ENCODE measurements at places on chromosomes 4 and X.

- DNase-seq: peak; percentile 47
Measured at GRCh38 chr4:185839194-185839712, 27.3 kb upstream of the SORBS2 start.

DNA sequence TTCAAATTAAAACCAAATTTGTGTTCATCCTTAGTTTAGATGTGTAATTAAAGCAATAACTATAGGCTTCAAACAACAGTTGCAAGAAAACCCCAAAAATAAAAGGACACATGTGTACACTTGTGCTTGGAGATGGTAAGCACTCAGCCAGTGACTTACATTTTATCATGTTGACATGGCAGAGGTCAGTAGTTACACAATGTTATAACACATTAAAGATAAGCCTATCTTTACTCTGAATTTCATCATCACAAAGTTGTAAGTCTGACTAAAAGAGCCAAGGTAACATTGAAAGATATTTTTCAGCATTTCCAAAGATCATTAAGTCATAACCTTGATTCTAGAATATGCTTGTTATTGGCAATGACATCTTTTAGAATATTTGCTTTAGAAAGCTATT lies 98.5 kb upstream of the PNPLA4 start:
- DNase-seq: no peak

DNA sequence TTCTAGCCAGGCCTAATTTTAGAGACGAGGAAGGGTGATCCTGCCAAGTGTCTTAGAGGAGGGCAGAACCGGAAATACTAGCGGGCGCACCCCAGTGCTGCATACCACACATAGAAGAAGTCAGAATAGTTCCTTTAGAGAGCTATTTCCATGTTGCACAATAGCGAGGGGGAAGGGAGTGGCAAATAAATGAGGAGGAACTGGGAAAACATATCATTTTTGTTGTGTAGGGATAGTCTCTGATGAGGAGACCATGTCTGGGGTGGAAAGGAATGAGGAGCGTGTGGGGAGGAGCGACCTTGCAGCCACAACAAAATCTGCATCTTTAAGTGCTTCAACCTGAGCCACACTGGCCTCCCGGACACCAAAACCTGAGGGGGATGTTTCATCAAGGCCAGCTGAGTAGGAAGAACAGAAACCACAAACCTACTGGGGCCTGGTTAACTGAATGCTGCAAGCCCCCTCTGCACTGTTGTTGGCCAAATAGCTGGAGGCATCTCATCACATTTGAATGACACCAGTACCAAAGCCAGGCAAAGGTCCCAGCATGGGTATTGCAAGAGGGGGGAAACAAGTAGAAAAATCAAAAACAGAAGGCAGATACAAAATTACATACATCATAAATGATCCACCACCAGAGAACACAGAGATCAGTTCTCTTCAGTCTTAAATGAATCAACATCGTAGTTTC lies 26.7 kb upstream of the C1QTNF7 start:
- DNase-seq: no peak

- DNase-seq: peak; percentile 43
Measured at GRCh38 chrX:13223868-13224567, 95.8 kb downstream of the ATXN3L start.

GRCh38 chr4:140901736-140902336 lies 145.7 kb upstream of the TBC1D9 start:
- DNase-seq: no peak

DNA sequence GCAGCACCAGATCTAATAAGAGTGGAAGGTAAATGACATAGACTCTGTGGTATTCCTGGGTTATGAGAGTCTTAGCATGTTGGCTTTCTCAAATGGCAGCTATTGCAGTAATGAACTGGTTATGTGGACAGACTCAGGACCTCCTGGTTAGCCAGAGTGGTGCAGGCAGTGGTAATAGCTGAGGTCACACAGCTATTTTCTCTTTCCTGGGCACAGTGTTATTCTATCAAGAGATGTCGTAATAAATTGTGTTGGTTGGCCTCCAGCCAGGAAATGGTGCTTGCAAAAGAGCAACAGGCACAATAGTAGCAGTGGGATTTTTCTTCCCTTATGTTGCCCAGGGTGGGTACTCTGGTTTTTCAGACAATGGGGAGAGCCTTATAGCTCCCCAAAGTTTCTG lies 279.2 kb upstream of the FGF16 start:
- no peak for DNase-seq

DNA sequence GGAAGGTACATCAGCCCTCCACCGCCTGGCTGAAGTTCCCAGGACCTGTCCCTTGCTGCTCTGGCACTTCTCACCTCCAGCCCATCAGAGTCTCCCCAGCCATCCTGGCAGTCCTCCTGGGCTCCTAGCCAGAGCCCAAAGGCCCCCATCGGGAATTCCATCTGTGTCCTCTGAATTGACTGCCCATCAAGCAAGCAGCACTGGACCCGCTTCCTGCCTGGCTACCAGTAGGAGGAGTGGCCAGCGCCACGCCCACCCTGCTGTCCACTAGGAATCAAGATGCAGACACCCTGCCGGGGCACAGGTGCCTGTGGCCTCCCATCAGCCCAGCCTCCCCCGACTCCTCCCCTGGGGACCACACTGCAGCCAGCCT lies 47.2 kb downstream of the C4orf50 start:
- no peak for DNase-seq

GRCh38 chrX:46913667-46914066 lies 1.4 kb downstream of the JADE3 start:
- peak; percentile 4 for DNase-seq

- DNase-seq: no peak
Measured at GRCh38 chr4:153494562-153494961, 28.4 kb downstream of the TMEM131L start.

DNA sequence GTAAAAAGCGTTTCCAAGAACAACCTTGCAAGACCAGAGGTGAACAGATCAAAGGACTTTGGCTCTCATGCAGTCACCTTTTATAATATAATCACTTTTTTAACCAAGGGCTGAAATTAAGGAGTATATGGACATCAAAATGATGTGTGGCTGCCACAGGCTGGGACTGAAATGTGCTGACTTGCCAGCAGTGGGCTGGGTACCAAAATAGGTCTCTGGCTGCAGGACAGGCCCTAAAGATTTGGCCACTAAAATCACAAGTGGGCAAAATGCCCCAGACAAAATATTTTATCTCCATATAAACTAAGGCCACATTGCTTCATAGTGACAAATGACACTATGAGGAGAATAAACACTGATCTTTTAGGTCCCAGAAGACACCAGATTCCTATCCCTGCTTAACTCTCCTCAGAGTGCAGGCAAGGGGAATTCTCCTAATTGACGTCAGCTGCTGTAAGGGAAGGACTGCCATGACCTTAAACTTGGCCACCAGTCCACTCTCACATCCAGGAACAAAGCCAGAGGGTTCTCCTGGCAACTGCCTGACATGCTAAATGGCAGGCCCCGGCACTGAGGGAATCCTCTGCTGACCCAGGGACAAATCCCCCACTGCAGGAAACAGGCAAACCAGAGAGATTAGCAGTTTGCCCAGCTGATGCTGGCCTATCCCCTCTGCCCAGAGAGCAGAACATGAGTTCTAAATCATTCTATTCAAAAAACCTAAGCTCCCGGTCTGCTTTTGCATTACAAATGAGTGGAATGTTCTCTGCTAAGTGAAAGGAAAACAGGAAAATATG lies 155.8 kb downstream of the PPP3CA start:
- peak; percentile 83 for DNase-seq

DNA sequence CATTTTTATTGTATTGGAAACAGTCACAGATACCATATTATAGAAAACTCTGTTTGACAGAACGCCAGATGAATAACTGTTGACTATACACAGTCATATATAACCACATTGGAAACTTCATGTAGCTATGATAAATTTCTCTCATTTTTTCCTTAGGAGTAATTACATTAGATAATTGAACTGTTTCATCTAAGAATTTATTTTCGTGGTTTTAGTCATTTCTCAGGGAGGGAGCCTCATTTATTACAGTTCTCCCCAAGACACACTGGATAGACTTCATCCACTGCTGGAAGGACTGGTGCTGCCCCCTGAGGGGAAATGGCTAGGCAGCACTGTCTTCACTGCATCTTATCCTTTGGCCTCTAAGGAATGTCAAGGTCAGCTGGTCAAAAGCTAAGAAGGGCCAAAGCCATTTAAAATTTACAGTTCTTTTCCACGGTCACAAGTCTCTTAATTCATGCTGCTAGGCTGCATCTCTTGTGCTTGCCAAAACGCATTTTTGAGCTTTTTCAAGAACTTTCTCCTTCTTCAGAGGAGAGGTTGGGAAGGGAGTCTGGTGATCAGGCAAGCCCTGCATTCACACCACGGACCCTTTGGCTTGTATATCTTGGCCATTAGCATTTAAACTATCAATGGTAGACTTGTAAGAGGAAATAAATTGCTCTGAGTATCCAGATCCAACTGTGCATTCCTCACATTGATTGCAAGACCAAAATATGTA lies 145.1 kb downstream of the CBR4 start:
- DNase-seq: no peak

GRCh38 chr4:17094876-17095210 lies 196.4 kb upstream of the LDB2 start:
- DNase-seq: peak; percentile 6

DNA sequence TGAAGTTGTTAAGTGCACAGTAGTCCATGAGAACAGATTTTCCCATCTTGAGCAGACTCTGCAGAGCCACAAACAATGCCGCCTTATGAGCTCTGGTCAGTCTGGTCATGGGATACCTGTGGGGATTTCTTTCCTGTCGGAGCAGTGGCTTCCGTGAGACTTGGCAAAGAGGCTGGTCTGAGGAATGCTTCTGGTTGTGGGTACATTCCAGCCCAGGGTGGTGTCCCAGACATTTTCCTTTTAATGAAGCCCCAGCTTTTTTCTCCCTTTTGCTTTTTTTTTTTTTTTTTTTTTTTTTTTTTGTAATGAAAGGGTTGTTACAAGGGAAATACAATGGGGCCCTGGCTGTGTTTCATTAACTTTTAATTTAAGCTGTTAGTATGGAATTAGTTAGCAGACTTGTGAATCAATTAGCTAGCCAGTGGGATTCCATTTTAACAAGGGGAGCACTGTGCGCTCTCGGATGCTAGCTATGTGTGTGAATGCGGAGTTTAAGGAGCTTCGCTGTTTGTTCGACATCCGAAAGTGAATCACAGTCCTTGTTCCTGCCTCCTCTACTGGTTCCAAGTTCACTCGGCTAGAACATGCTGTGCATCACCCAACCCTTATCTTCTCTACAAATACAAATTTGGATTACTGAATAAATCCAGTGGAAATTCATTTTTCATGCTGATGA lies 225.1 kb downstream of the CBR4 start:
- no peak for DNase-seq

DNA sequence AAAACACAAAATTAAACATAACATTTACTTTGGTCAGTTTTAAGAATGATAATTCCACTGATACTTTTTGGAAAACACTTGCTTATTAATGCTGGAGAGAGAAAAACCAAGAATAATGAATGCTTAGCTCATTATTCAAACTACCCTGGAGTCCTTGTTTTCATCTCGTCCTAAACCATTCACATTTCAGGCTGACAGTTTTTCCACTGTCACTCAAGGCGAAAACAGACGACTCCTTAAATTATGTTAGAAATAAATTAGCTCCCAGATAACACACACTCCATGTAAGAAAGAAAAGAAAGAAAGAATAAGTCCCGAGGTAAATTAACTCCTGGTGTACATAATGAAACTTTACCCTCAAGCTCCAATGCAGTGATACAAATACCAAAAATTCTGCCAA lies 33.5 kb downstream of the TLR10 start:
- DNase-seq: no peak

DNA sequence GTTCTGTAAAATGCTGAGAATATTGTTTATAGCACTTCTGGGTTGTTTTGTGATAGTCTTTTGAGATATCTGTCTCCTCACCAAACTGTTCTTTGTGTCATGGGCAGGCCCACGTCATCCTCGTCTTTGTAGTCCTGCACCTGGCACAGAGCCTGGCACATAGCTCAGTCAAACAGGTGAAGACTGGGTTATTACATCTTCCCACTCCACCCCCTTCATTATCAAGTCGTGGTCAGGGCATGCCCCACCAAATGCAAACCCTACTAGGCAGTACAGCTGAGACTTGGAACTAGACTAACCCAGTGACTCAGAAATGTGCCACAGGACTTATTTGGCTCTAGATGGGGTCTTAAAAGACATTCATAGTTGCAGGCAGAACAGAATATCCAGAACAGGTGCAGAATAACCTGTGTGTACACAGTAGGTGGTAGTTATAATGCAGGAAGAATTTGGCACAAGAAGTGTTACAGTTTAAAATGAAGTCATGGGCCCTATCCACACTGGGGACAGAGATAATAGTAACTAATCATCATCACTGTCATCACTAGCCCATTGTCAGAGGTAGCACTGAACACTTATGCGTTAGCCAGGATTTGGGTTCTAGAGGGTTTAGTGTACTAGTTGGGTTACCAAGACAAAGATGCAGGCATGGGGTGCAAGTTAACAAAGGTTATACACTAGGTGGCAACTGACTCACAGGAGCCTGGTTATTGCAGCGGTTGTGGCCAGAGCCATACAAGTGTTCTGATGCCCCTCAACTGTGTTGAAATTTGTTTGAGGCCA lies 74.9 kb downstream of the TBL1X start:
- no peak for DNase-seq

DNA sequence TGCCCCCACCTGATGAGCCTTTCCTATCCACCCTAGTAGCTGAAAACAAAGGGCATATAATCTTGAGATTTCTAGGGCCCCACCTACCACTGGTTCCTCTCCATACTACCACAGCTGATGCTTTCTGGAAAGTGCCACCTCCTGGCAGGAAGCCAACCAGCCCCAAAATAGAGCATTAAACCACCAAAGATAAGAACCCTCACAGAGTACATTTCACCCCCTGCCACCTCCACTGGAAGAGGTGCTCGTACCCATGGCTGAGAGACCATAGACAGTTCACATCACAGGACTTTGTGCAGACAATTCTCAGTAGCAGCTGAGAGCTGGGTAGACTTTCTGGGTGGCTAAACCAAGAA lies 94.1 kb downstream of the IRS4 start:
- DNase-seq: no peak

DNA sequence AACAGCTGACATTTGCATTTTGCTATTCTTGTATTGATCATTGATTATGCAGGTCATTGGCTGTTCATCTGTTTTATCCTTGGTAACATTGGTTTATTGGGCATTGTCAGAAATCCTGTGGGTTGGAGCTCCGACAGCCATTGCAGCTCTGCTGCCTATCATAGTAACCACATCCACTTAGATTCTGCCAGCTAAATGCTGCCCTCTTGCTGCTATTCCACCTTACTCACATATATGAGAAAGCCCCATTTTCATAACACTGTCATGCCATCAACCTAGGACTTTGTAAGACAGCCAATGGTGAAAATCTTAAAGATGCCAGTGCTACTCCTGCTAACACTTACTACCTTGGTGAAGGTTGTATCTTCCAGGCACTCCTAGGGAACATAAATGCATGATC lies 187.3 kb upstream of the CXCL13 start:
- no peak for DNase-seq

DNA sequence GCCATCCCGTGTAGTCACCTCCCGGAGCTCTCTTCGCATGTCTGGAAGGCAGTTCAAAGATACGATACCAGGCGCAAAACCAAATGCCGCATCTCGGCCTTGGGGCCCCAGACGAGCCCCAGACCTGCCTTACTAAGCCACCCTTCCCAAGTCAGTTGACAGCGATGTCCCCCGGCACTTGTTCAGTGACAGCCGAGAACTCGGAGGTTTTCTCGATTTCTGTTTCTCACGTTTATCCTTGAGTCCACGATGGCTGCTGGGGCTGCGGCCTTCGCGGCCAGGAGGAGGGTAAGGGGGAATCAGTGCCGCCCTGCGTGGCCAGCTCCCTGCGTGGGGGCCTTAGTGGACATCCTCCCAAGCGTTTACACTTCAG lies 7.3 kb downstream of the MAEA start:
- no peak for DNase-seq

GRCh38 chr4:136438645-136439044 lies 1093.6 kb downstream of the PCDH18 start:
- DNase-seq: no peak

All from muscle of arm (tissue), 14 donors.